Dermis microvascular lymphatic vessel endothelial cell (primary cell): ENCODE measurements at places on chromosomes 3 and 15.
A peak's percentile ranks its signal among the peaks of the same experiment; 100 is the strongest.

- DNase-seq: no peak
Observed at GRCh38 chr15:88794001-88794400, 9.2 kb upstream of the ACAN start.

GRCh38 chr15:61489571-61489970 is 260.5 kb upstream of the RORA start:
- DNase-seq: no peak

DNA sequence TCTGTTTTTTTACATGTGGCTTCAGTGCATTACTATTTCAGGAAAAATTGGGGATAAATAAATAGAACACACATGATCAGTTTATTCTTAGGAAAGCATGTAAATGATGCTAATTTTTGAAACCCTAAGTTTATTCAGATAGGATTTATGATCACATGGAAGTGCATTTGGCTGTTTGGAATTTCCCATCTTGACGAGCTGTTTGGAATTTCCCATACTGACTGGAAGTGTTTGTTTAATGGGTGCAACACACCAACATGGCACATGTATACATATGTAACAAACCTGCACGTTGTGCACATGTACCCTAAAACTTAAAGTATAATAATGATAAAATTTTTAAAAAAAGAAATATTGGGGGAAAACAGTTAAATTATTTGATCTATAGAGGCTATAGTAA is 79.5 kb downstream of the COL6A6 start:
- DNase-seq: no peak

- no peak for DNase-seq
Observed at GRCh38 chr3:148150141-148150540, 547.6 kb upstream of the AGTR1 start.

DNA sequence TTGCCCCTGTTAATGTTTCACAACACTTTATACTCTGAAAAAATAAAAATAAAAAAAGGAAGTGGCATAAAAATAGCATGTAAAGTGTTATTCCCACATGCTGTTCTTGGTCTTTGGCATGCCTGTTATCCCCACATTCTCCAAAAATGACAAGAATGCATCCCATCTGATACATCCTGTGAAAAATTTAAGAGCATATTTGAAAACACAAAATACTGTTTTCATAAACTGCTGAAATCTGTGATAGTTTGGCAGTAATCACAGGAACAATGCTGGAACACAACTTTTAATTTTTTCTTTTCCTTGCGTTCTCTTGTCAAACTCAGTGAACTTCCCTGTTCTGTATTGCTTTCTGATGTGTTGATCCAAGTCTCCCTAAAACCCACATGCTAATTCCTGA is 288.8 kb downstream of the ROBO2 start:
- no peak for DNase-seq

DNA sequence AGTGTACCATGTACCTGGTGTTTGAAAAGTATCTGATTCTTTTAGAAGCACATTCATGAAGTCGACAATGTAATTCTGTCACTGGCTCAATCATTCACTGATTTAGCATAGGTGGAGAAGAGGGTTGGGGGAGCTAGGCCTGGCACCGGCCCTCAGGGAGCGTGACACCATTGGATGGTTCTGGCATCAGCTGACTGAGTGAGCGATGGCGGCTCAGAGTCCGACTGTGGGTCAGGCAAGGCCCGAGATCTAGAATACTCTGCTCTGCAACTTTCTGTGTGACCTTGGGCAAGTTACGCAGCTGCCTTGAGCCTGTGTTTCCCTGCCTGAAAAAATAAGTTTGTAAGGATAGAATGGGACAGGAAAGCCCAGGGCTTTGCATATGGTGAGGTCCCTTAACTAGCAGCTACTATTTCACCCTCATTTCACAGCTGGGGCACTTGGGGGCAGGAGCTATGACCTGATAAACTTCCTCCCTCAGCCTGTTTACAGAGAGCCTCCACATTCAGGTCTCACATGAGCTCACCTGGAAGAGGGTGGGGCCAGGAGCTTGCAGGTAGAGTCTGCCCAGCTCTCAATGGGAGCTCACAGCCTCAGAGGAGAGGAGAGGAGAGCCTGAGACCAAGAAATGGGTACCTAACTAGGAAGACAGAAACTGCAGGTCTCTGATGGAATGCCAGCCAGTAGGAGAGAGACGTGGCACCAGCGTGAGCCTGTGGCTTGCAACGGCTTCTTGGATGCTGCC is 153.7 kb upstream of the TLE3 start:
- no peak for DNase-seq

DNA sequence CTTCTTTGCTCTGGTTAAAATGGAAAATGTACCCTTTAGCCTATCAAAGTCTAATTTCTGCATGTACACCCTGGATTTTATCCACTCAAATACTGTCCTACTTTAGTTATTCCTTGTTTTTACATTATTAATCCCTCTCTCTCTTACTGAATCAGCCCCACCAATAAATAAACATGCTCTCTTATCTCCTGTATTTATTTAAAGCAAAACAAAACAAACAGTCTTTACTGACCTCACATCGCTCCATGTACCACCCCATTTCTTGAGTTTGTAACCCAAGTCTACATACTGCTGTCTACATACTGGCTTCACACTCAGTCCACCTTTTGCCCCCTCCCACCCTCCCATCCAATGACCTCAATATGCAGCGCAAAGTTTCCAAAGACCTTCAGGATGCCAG is 113.3 kb upstream of the RORA start:
- no peak for DNase-seq

DNA sequence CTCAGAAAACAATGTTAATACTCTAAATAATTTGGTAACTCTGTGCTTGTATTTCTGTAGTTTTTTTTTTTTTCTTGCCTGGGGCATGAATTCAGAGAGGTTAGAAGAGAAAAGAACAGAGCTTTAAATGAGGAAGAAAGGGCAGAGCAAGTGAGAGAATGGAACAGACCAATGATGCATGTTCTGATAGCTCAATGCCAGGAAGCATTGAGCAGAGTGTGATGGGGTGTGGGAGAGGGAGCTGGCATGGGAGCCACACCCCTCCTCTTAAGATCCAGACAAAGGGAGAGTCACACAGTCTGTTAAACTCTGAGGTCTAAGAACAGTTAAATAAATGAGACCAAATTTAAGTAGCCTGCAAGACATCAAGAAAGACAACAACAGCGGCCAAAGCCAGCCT is 538.6 kb downstream of the TUSC7 start:
- DNase-seq: no peak

DNA sequence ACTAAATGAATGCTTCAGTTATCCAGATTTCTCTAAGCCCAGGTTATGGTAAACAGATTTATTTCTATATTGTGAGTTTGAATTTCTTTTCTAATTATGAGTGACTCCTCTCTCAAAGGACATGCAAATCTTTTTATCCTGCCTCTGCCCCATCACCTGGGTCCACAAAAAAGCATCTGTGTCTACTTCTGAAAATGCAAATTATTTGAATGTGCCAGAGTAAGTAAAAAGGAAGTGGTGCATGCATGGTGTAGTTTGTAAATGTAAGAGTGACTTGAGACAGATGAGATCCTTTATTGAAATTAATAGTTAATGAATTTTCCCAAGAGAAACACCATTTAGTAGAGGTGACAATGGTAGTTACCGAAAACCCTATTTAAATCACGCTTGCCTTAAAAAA is 26.9 kb downstream of the MCTP2 start:
- no peak for DNase-seq

DNA sequence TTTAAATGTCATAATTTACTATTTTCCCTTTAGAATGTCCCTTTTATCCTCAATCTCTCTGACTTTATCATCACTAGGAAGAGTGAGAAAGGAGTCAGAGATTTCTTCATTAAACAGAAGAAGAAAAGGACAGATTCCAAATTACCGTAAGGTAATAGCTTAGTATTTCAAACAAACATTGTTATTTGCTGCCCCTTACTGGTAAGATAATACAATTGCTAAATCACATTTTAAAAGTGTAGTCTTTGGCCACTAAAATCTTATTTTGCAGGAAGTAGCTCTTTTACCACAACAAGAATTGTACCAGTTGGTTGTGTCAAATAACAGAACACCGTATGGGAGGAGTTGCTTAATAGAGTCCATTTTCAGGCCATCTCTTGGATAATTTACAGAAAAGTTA is 53.7 kb downstream of the CGGBP1 start:
- DNase-seq: peak; percentile 32

GRCh38 chr3:189040656-189041335 is 131.0 kb upstream of the TPRG1 start:
- no peak for DNase-seq

DNA sequence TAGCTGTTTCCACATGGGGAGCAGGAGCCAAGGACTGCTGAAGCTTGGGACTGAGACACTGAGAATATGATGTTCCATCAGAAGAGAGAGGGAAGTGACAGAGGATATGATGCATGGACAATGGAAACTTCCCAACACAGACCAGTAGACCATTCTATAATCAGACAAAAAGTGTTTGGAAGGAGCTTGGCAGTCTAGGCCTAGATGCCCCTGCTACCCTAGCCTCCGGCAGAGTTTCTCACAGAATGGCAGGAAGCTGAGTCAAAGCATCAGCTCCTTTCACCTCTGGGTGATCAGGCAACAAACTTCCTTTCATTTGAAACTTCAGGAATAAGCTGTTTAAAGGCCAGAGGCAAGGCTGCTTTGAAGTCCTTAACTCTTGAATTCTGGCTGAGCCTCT is 222.0 kb downstream of the NEK10 start:
- peak; percentile 26 for DNase-seq

- DNase-seq: peak; percentile 41
Observed at GRCh38 chr3:119969759-119970158, 124.5 kb downstream of the GSK3B start.

DNA sequence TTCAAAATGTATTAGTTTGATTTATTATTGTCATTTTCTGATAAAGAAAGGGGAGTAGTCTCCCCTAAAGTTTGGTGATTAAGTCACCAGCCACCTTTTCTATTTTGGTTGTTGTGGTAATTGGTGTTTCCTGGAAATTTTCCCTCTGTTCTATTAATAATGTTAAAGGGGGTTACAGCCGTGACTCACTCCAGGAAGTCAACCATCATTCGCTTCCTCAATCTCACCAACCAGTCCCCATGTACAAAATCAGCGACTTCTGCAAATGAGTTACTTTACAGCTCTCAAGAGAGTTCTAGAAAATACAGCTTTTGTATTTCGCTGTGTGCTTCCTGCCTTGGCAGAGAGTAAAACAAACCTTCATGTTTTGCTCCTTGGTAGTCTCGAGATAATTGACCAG is 285.1 kb downstream of the LPP start:
- DNase-seq: peak; percentile 89

- DNase-seq: no peak
Observed at GRCh38 chr15:31300208-31300661, 26.4 kb upstream of the KLF13 start.

GRCh38 chr3:114057011-114057347 is 442 bp downstream of the QTRT2 start:
- DNase-seq: no peak

DNA sequence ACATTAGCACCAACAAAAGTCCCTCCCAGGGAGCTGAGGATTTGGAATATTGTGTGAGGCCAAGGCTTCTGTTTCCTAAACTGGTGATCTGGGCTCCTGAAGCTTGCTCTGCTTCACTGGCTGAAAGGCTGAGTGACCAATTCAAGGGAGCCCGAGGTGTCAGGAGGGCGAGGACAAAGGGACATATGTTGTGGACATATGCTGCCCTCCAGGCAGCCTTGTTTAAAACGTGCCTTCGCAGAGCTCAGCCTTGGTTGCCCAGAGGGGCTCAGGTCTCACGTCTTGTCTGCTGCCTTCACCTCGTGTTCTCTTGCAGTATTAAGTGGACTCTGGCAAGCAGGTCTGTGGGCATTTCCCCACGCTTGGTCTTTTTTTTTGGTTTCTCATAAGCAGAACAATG is 7.0 kb downstream of the SLCO3A1 start:
- no peak for DNase-seq

- peak; percentile 11 for DNase-seq
Observed at GRCh38 chr15:83769411-83769999, 115.6 kb downstream of the ADAMTSL3 start.

DNA sequence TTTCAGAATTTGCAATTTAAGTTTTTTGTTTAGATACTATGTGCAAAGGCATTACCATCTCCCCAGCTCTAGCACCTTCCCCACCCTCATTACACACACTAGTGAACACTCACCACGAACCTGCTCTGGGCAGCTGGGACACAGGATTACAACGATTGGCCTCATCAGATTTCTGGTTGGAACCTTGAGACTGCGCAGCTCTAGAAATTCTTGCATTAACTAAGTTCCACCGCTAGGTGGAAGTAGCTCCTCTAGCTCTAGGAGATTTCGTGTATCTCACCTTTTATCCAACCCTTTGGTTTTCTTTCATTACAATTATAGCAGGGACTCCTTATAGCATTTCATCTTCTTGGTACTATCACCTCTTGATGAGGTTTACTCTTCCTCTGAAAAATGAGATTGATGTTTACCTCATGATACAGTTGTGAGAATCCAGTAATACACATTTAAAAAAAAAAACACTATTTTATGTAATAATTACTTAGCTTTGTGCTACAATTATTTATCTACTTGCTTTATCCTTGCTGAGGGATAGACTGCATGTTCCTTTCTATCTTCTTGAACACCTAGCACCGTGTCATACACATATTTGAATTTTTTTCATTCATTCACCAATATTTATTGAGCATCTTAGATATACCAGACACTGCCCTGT is 28.7 kb upstream of the PLOD2 start:
- no peak for DNase-seq

DNA sequence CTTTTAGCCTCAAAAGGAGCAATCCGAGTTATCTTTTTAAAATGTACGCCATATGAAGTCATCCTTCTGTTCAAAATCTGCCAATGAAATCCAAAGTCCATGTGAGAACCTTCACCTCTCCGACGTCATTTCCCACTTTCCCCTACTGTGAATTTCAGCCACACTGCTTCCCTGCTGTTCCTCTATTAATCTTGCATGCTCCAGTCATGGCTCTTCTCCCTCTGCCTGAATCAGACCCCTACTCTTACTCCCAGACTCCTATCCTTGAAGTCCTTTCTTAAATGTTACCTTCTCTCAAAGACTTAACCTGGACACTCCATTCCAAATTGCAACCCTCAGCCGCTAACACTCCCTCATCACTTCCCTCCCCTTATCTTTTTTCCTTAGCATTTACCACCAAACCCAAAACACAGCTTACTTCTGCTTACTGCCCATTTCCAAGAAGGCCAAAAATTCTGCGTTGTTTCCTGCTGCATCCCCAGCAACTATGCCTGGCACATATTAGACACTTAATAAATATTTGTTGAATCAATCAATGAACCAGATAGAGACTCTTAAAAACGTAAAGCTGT is 1.2 kb downstream of the NKIRAS1 start:
- DNase-seq: no peak

DNA sequence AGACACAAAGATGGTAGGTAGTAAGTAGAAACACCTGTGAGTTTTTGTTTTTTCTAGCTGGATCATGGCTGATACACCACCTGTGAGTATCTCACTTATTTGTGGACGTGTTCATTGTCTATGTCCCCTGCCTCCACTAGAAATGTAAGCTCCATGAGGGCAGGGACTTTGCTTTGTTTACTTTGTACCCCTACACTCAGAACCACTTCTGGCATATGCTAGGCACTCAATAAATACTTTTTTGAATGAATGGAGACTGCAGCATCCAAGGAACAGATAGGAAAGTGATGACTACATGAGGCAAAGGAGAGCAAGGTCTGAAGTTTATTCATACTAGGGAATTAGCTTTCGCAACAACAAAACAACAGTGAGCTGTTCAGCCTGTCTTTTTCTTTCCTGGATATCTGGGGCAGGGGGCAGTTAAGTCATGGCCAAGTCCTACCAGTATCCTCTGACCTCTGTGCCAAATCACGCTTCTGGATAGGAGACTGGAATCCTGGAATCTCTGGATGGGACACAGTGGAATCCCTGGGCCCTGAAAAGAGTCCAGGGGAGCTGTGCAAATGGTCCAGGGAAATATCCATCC is 11.6 kb upstream of the EPB42 start:
- no peak for DNase-seq
